ENCODE measurements at places on chromosomes 12 and 14.

GRCh38 chr12:68435816-68436215 lies 103.7 kb upstream of the MDM1 start:
- no peak for DNase-seq

GRCh38 chr12:4375449-4375848 lies 4.1 kb downstream of the FGF23 start:
- DNase-seq = no peak

- no peak for DNase-seq
Measured at GRCh38 chr14:80364274-80364673, 153.0 kb upstream of the DIO2 start.

GRCh38 chr12:21989819-21990412 lies 48.7 kb upstream of the ABCC9 start:
- no peak for DNase-seq

GRCh38 chr12:105765053-105766014 lies 373.4 kb downstream of the NUAK1 start:
- DNase-seq = no peak

All from aorta (tissue), 5 donors.